Transverse colon (tissue), 4 donors: ENCODE measurements at places on chromosomes 16 and 17. TPM values are rescaled to one million over a fixed set of nuclear protein-coding genes. Genes with fewer than 3 reads are reported as not detected.
A peak's percentile ranks its signal among the peaks of the same experiment; 100 is the strongest.

DNA sequence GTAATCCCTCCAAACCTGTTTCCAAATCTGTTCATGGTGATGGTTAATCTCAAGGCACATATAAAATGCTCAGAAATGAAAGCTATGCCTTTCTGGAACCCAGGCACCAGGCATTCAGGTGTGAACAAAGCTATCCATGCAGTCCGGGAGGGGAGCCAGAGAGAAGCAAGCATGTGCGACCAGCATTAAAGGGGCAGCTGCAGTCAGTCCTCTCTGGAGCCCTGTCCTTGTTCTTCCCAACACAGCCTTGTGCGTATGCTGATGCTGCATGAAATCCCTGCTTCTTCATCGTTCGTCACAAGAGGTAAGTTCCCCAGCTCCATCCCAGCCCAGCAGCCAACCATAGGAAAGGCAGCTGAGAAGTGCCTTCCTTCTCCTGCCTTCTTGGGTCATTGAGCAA is 148.7 kb downstream of the GRIN2A start:
- H3K4me3 ChIP-seq = no peak overlapping the region
- H3K36me3 ChIP-seq = no peaks in the 10 kb centered on the region
- no peak for DNase-seq
- no peaks in the 10 kb centered on the region for H3K27me3 ChIP-seq

DNA sequence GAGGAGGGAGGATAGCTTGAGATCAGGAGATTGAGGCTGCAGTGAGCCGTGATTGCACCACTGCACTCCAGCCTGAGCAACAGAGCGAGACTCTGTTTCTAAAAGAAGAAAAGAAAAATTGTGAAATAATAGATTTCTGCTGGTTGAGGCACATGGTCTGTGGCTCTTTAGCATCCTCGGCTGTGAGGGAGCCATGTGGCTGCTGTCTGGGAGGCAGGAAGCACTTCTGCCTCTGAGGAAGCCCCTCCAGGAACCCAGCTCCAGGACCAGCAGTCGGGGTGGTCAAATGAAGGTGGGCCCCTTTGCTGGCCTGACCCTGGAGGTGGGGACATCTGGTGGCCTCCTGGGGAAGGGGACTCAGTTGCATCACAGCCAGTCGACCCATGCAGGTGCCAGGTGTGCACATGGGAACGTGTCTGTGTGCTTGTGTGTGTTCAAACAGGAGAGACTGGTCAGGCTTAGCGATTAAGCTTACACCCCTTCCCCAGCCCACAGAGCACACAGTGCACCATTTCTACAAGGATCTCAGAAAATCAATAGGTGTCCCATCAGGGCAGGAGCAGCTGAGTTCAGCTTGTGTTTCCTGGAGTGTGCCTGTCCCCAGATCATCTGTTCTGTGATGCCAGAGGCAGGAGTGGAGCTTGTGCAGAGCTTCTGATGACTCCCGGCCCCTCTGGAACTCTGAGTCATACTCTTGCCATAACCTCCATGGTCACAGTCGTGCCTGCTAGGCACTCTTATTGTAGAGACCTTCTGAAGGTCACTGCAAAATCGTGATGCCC is 24.3 kb upstream of the MGAT5B start:
- H3K4me1 ChIP-seq = no peaks in the 10 kb centered on the region
- H3K27ac ChIP-seq = no peak overlapping the region
- DNase-seq = no peak
- H3K4me3 ChIP-seq = no peak overlapping the region

GRCh38 chr16:16021020-16021419 is 71.6 kb downstream of the ABCC1 start:
- H3K4me1 ChIP-seq = peaks cover 35% of the 10 kb centered on the region
- H3K4me3 ChIP-seq = no peak overlapping the region
- H3K27ac ChIP-seq = no peak overlapping the region
- DNase-seq = no peak
- peaks cover 7% of the 10 kb centered on the region for H3K36me3 ChIP-seq
- no peaks in the 10 kb centered on the region for H3K27me3 ChIP-seq

DNA sequence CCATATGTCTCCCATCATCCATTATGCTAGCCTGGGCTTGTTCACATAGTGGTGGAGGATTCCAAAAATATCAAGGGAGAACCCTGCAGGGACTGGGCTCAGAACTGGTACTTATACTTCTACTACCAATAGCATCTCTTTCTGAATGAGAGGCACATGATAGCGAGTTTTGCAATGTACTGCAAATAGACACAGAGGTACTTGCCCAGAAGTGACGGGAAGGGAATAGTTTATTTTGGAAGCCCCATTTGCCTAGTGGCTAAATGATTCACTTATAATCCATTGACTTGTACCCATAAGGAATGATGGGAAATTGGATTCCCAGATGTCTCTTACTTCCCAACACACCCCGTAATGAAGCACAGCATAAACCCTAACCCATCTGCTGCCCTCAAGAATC is 124.8 kb upstream of the ERCC4 start:
- no peak overlapping the region for H3K27ac ChIP-seq
- H3K4me3 ChIP-seq = no peak overlapping the region
- DNase-seq = no peak
- no peaks in the 10 kb centered on the region for H3K4me1 ChIP-seq
- H3K27me3 ChIP-seq = no peaks in the 10 kb centered on the region

DNA sequence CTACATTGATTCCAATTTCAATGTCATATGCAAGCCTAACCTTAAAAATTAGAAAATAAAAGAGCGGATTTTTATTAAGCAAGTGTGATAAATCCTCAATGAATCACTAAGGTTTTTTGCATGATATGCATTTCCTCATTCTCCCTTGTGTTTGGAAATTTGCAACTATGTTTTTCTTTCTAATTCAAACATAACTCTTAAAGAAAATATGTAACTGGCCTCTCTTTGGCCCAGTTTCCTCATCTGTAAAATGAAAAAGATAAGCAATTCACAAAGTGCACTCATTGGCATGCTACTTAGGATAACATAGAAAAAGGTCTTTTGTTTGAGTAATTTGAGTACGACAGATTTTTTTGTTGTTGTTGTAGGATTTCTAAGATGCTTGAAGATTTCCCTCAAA is 295.5 kb downstream of the CDH11 start:
- H3K36me3 ChIP-seq = no peaks in the 10 kb centered on the region
- H3K4me3 ChIP-seq = no peak overlapping the region
- H3K27me3 ChIP-seq = no peaks in the 10 kb centered on the region
- no peak overlapping the region for H3K27ac ChIP-seq

GRCh38 chr16:13378151-13378550 is 476.8 kb downstream of the SHISA9 start:
- no peaks in the 10 kb centered on the region for H3K4me1 ChIP-seq
- no peaks in the 10 kb centered on the region for H3K27me3 ChIP-seq
- H3K36me3 ChIP-seq = no peaks in the 10 kb centered on the region
- no peak for DNase-seq
- H3K27ac ChIP-seq = no peak overlapping the region

DNA sequence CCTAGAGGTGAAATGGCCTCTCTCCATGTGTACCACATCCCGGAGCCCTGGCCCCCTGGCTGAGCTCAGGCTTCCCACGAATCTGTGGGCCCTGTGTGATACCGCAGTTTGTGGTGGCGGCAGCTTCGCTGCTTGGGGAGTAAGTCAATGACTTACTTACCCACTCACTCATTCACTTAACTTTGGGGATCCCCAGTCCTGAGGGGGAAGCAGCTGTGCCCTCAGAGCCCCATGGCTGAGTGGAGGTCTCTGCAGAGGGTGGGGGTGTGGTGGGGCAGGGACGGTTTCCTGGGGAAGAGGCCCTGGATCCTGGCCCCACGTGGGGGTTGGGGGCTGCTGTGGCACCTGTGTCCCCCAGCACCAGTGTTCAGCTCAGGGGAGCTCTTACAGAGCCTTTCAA is 13.2 kb downstream of the KCNJ12 start:
- no peaks in the 10 kb centered on the region for H3K27me3 ChIP-seq
- H3K27ac ChIP-seq = no peak overlapping the region
- no peak for DNase-seq
- H3K36me3 ChIP-seq = no peaks in the 10 kb centered on the region
- no peak overlapping the region for H3K4me3 ChIP-seq

- peaks cover 31% of the 10 kb centered on the region for H3K4me1 ChIP-seq
- no peaks in the 10 kb centered on the region for H3K27me3 ChIP-seq
- no peak for DNase-seq
- H3K36me3 ChIP-seq = no peaks in the 10 kb centered on the region
Observed at GRCh38 chr17:28839221-28839620, 3.4 kb downstream of the FAM222B start.

GRCh38 chr16:86862595-86863280 is 284.4 kb downstream of the FOXL1 start:
- no peaks in the 10 kb centered on the region for H3K27me3 ChIP-seq
- H3K36me3 ChIP-seq = no peaks in the 10 kb centered on the region
- no peak for DNase-seq
- no peak overlapping the region for H3K27ac ChIP-seq

- no peaks in the 10 kb centered on the region for H3K36me3 ChIP-seq
- peak overlapping the region; percentile 68 for H3K27ac ChIP-seq
- no peak overlapping the region for H3K4me3 ChIP-seq
- H3K27me3 ChIP-seq = no peaks in the 10 kb centered on the region
- DNase-seq = peak; percentile 49
Observed at GRCh38 chr17:42526031-42526444, 10.0 kb upstream of the NAGLU start.

- H3K27me3 ChIP-seq = no peaks in the 10 kb centered on the region
- peak; percentile 22 for DNase-seq
- H3K4me3 ChIP-seq = no peak overlapping the region
- no peaks in the 10 kb centered on the region for H3K36me3 ChIP-seq
- no peaks in the 10 kb centered on the region for H3K4me1 ChIP-seq
- no peak overlapping the region for H3K27ac ChIP-seq
Observed at GRCh38 chr17:65418622-65419021, 142.8 kb downstream of the AXIN2 start.

- no peaks in the 10 kb centered on the region for H3K36me3 ChIP-seq
- peaks cover 27% of the 10 kb centered on the region for H3K4me1 ChIP-seq
- H3K4me3 ChIP-seq = no peak overlapping the region
- H3K27me3 ChIP-seq = no peaks in the 10 kb centered on the region
Observed at GRCh38 chr17:44091200-44091997, 20.9 kb downstream of the G6PC3 start.

- H3K36me3 ChIP-seq = no peaks in the 10 kb centered on the region
- H3K4me3 ChIP-seq = no peak overlapping the region
- no peaks in the 10 kb centered on the region for H3K27me3 ChIP-seq
- H3K4me1 ChIP-seq = no peaks in the 10 kb centered on the region
Observed at GRCh38 chr17:41004397-41004796, 4.5 kb downstream of the KRTAP3-1 start.

DNA sequence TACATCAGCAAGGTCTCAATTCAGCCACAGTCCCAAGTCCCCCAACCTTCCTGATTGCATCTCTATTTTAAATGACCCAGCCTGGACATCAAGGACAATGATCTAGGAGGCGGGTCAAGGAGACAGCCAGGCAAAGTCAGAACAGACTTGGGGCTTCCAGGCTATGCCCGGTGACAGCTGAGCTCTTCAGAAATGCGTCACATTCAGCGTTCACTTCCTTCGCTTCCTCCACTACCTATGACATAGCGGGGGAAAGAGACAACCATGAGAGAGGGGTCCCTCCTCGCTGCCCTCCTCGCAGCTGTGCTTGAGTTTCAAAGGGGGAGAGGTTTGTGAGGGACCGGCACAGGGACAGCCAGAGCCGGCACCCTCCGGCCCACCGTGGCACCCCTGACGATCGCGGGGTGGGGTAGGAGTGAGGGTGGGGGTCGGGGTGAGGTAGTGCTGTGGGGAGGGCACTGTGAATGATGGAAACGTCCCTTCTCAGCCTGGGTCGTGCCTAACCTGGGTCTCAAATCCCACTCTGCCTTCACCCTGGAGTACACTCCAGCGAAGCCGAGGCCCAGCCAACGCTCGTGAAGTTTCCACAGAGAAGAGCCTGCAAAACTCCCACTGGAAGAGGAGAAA is 12.3 kb upstream of the LGALS3BP start:
- H3K4me3 ChIP-seq = no peak overlapping the region
- no peak overlapping the region for H3K27ac ChIP-seq
- no peaks in the 10 kb centered on the region for H3K27me3 ChIP-seq
- DNase-seq = peak; percentile 4
- H3K36me3 ChIP-seq = no peaks in the 10 kb centered on the region

- no peaks in the 10 kb centered on the region for H3K36me3 ChIP-seq
- H3K27ac ChIP-seq = no peak overlapping the region
- no peak overlapping the region for H3K4me3 ChIP-seq
- H3K4me1 ChIP-seq = peaks cover 30% of the 10 kb centered on the region
- H3K27me3 ChIP-seq = no peaks in the 10 kb centered on the region
Observed at GRCh38 chr17:18991531-18992315, 12.8 kb downstream of the FAM83G start.

DNA sequence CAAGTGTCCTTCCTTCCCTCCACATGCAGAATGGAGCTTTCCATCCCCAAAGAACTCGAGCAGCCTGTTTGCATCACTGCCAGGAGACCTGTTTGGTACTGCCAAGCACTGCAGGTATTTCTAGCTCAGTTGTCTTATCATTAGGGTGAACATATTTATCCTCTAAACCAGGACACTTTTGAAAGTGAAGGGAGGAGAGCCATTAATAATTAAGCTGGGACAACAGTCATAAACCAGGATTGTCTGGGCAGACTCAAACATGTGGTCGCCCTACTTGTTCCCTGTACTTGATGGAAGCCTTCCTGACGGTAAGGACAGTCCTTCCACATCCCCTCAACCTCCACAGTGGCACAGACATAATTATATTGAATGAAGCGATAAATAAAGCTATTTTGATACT is 67.4 kb downstream of the PRKCA start:
- no peak for DNase-seq
- H3K36me3 ChIP-seq = no peaks in the 10 kb centered on the region
- H3K27me3 ChIP-seq = no peaks in the 10 kb centered on the region

- H3K36me3 ChIP-seq = no peaks in the 10 kb centered on the region
- H3K27ac ChIP-seq = peak within 1 kb of the TSS; percentile 89
- H3K27me3 ChIP-seq = peaks cover 16% of the 10 kb centered on the region
Observed at GRCh38 chr17:47693731-47694580, at the start of gene TBKBP1. Gene TBKBP1, plus strand, starts transcription at chr17:47694161. Its CDS starts 1,952 bp downstream, at chr17:47696113.

DNA sequence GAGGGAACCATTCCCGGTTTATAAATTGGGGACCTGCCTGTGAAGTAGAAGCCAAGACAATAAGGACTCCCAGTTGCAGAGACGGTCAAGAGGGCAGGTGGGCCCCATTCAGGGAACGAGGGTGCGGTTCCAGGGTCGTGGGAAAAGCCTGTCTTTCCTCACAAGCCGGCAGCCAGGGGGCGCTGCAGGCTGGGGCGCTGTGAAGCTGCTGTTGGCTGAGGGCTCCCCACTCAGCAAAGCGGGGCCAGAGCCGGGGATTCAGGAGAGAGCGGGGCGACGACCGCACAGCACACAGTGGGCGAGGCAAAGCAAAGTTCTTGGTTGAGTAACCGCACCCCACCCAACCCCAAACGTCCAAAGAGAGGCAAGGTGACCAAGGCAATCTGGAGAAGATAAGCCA is 24.9 kb downstream of the CDRT15 start:
- no peak overlapping the region for H3K27ac ChIP-seq
- no peak overlapping the region for H3K4me3 ChIP-seq
- H3K36me3 ChIP-seq = no peaks in the 10 kb centered on the region
- no peak for DNase-seq
- H3K4me1 ChIP-seq = no peaks in the 10 kb centered on the region

The KRTAP1-1 gene
- not detected for total RNA-seq

The UNKL gene
- total RNA-seq = 22.9 TPM

The SEZ6L2 gene
- 2.0 TPM for total RNA-seq

The KIF18B gene
- total RNA-seq = 5.6 TPM

The HS3ST6 gene
- total RNA-seq = not detected

The MMP2 gene
- 52.7 TPM for total RNA-seq

The SMIM22 gene
- total RNA-seq = 450 TPM
